ENCODE measurements at places on chromosomes 11 and 22.

DNA sequence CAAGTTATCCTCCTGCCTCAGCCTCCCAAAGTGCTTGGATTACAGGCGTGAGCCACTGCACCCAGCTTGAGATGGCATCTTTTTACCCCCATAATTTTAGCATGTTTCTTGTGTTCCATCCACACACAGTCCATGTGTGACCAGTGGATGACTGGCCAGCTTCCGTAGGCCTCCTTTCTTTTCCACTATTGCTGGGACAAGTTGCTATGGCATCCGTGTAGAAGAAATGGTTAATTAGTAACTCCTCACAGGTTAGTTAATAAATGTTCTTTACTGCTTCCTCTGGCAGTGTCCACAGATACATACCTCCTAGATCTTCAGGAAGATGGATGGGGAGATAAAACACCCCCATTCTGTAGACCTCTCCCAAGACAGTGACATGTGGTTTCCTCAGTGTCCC, 154.3 kb upstream of the RASSF10 start:
- no peak for DNase-seq

DNA sequence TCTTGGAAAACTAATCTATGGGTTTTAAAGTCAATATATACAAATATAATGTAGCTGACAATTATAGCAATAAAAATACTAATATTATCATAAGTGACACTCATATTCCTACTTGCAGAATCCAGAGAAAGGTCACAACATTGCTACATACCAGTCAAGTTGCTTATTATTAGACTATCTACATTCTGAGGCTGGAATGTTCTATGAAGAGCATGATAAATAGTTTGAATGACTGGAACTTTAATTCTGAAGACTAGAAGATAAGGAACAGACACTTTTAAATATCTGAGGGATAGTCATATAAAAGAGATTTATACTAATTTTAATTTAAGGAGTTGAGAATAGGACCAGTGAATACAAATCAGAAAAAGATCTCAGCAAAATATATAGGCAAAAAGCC, 146.0 kb downstream of the GUCY1A2 start:
- no peak for DNase-seq

DNA sequence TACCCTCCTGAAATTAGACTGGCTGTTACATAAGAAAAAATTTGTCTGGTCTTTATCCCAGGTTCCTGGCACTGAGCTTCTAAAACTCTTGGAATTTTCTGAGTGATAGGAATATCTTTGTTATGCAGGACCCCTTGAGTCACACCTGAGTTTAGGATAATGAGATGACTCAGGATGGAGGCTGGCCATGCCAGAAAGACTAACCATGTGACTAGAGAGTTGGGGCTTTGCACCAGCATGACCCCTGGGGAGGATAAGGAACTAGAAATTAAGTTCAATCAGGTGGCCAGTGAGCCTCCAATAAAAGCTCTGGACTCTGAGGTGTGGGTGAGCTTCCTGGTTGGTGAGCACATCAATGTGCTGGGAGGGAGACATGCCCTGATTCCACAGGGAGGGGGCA, 88.1 kb downstream of the XRRA1 start:
- no peak for DNase-seq

- no peak for DNase-seq
Measured at GRCh38 chr11:14015711-14016110, 53.2 kb downstream of the SPON1 start.

- no peak for DNase-seq
Measured at GRCh38 chr11:118086913-118087768, at the start of gene SMIM35. Gene SMIM35 (minus strand): TSS chr11:118086963. CDS start chr11:118086757, 206 bp downstream.

Measured in esophagus squamous epithelium (tissue), 5 donors.